Hair follicle dermal papilla cell (primary cell): ENCODE measurements at places on chromosomes 5 and 9. TPM values are rescaled to one million over a fixed set of nuclear protein-coding genes. Genes with fewer than 3 reads are reported as not detected.

The DOCK2 gene
- 5.7 and 9.8 TPM in 2 replicates for total RNA-seq

The GMCL2 gene
- total RNA-seq = not detected in 2 replicates

The MYORG gene
- total RNA-seq = 0.97 and 1.1 TPM in 2 replicates

The IL5 gene
- not detected in 2 replicates for total RNA-seq

The MATR3 gene
- total RNA-seq = 200 and 201 TPM in 2 replicates
